ENCODE measurements at places on chromosomes 13 and 19.

- DNase-seq, result peak; percentile 3
Observed at GRCh38 chr19:13997631-13997962, 8.5 kb downstream of the RFX1 start.

GRCh38 chr13:111129465-111130115 lies 14.5 kb downstream of the ARHGEF7 start:
- no peak for DNase-seq

- peak; percentile 85 for DNase-seq
Observed at GRCh38 chr13:114314074-114314912, at the start of gene CHAMP1. Gene CHAMP1, plus strand, starts transcription at chr13:114314503. Its CDS starts 9,340 bp downstream, at chr13:114323843.

GRCh38 chr13:110471156-110471832 lies 90.2 kb downstream of the RAB20 start:
- DNase-seq, result no peak

- no peak for DNase-seq
Observed at GRCh38 chr19:16506961-16507360, 10.8 kb downstream of the C19orf44 start.

- no peak for DNase-seq
Observed at GRCh38 chr19:56930647-56931535, 90.4 kb upstream of the PEG3 start.

DNA sequence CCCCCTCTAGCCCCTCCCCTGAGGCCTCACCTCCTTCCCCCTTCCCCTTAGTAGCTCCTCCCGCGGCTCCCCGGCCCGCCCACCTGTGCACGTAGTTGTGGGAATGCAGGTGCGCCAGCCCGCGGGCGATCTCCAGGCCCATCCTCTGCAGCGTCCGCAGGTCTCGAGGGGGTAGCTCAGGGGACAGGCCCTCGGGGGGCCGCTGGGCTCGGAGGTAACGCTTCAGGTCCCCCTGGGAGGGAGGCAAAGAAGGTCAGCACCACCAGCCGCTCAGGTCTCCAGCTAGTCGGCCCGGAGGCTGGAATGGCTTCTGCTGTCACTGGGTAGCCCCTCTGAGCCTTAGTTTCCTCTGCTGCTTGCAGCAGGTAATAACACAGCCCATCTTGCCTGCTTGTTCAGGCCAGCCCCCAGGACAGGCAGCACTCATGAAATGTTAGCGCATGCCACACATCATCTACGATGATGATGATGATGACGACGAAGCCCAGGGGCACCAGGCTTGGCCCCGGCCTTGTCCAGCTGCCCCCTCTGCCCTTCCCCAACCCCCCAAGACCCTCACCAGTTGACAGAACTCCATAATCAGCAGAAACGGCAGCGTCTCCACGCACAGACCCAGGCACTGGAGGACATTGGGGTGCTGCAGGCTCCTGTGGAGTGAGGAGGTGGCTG lies 9.2 kb downstream of the LMTK3 start:
- DNase-seq, result no peak

DNA sequence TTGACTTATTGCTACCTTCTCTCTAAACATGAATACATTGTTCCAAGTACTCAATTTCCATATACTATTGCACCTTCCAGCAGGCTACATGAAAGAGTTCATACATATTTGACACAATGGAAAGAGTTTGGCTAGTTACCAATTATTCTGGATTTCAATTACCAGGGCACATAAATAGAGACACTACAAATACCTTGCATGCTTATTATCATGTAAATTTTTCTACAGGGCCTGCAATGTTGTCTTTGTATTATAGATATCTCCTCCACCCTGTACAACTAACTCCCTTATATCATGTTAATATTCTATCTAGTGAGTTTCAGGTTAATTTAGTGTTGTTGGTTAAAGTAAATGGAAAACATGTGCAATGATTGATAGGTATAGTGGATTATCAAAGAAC lies 540.7 kb upstream of the SLITRK5 start:
- DNase-seq, result no peak

- DNase-seq, result peak; percentile 58
Observed at GRCh38 chr13:27367570-27367969, 56.8 kb upstream of the GTF3A start.

GRCh38 chr13:25473864-25474263 lies 102.1 kb downstream of the ATP8A2 start:
- no peak for DNase-seq

- DNase-seq, result no peak
Observed at GRCh38 chr19:10566658-10567410, 1.0 kb upstream of the KRI1 start.

GRCh38 chr13:101763191-101763590 lies 310.7 kb downstream of the ITGBL1 start:
- no peak for DNase-seq

DNA sequence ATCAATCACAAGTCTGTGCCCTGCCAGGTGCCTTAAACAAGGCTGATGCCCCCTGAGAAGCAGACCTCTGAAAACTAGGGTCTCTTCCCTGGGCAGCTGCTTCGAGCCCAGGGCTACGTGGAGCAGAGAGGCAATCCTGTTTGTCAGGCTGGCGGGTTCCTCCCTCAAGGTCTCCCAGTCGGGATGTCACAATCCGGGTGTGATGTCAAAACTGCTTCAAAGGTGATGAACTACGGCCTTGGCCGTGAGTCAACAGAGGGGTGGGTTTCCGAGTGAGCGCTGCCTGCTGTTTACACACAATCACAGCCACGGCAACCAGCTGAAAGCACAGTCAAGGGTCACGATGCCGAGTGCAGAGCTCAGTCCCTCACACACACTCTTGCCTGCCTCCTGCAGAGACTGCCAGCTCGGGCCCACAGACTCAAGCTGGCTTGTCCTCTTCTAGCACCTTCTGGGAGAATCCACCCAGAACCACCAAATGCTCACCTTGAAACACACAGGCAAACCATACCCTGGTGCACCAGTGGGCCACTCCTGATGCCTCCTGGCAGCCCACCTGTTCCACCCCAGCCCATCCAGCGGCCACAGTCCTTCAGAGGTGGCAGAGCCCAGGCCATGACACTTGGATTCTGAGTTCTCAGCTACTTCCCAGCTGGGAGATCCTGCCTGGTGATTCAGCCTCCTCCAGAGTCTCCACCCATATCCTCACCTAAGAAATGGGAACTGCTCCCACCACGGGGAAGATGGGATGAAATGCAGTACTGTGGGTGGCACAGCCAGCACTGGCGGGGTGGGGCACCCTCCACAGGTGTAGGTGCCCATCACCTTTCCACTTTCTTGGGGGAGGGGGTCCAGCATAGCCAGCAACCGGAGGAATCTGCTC lies 6.8 kb downstream of the ELL start:
- DNase-seq, result peak; percentile 90

DNA sequence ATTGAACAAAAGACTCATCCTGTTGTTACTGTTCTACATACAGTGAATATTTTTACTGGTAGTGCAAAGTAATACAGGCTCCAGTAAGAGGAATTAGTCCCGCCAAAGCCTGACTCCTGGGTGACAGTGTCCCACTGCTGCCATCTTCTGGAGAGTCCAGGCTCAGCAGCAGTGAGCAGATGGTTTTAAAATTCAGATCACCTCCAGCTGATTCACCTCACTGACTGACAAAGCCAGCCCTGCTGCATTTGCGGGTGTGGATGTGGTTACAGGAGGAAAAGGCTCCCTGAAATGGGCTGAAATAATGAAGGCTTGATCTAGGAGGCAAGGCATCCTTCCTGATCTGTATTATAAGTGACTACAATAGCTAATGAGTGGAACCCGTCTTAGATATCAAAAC lies 18.3 kb downstream of the PABPC3 start:
- peak; percentile 28 for DNase-seq

- no peak for DNase-seq
Observed at GRCh38 chr13:47816831-47817230, 184.2 kb downstream of the SUCLA2 start.

- DNase-seq, result no peak
Observed at GRCh38 chr13:113939129-113939943, 34.5 kb downstream of the C13orf46 start.

- no peak for DNase-seq
Observed at GRCh38 chr19:41845051-41845590, 279 bp downstream of the DMRTC2 start.

DNA sequence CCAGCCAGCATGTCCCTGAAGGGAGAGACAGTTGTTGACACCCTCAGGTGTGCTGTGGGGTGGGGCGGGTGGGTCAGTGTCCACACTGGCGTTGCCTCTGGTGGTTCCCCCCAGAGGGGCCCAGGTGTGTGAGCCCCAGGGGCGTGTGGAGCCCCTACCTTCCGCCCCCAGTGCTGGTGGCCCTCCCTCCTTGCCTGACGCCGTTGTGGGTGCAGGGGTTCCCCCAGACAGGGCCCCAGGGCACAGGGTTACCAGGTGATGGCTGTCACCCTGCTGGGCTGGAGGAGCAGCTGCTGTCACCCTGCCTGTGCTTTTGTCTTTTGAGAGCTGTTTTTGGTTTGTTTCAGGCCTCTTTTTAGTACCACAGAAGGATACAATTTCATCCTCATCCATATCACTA lies 27.2 kb downstream of the ATP4B start:
- no peak for DNase-seq

DNA sequence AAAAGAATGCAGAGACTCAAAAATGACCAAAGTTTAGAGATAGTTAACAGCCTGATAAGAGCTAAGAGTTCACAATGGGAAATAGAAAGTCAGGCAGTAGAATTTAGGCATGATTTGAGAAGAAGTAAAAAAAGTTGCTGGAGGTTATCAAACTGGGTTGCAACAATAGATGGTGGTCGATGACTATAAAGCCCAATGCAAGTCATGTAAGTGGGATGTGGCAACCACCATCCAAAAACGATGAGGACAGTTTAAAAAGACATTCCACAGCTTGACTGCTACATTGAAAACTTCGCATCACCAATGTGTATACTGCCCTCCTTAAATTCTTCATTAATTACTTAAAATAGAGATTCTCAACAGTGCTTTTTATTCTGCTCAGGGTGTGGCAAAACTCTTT lies 19.7 kb downstream of the ELF1 start:
- DNase-seq, result no peak

GRCh38 chr13:71879129-71879535 lies 12.1 kb upstream of the DACH1 start:
- DNase-seq, result no peak

DNA sequence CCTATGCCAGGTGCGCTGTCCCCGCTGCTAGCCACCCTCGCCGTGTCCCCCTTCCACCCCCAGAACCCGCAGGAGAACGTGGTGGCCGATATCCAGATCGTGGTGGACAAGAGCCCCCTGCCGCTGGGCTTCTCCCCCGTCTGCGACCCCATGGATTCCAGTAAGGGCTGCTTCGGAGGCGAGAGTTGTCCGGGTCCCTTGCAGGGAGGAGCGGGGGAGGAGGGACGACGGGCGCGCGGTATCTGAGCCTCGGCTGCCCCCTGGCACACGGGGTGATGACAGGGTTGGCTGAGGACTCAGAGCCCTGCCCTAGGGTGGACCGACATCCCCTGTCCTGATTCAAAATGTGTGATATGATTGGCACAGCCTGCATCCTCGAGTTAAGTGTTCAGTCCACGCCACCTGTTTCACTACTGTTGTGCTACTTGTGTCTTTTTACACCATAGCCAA lies 653 bp downstream of the MVB12A start:
- DNase-seq, result no peak

DNA sequence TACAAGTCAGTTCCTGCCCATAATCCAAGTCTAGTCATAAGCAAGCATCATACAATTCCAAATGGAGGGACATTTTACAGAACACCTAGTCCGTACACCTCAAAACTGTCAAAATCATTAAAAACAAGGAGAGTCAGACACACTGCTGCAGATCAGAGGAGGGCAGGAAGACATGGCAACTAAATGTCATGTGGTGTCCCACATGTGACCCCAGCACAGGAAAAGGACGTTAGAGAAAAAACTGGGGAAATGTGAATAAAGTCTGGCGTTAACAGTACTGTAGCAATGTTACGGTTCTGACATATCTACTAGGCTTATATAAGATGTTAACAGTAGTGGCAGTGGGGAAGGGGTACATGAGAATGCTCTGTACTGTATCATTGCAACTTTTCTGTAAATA lies 2.3 kb downstream of the ZSCAN5A start:
- DNase-seq, result no peak

DNA sequence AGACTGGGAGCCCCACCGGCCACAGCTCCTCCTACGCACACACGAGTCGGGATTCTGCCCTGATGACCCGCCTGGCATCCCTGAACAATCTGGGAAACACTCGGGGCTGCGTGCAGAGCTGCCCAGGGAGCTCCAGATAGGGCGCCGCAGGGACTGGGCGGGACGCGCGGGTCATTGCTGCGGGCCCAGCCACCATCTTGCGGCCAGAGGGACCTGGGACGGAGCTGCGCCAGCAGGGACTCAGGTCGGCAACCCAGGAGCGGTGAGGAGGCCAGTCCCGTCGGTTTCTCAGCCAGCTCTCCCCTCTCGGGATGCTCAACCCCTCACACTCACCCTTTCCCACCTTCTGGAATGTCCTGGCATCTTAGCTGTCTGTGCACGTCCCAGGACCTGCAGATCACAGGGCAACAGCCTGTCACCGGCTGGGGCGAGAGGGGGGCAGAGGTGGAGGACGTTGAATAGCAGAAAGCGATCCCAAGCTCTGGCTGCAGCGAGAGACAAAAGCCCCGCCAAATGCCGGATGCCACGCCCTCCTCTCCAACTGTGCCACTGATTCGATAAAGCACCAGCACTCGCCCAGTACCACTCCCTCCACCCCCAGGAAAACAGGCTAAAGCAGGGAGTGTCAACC lies 20.4 kb upstream of the ZNF91 start:
- DNase-seq, result peak; percentile 67

DNA sequence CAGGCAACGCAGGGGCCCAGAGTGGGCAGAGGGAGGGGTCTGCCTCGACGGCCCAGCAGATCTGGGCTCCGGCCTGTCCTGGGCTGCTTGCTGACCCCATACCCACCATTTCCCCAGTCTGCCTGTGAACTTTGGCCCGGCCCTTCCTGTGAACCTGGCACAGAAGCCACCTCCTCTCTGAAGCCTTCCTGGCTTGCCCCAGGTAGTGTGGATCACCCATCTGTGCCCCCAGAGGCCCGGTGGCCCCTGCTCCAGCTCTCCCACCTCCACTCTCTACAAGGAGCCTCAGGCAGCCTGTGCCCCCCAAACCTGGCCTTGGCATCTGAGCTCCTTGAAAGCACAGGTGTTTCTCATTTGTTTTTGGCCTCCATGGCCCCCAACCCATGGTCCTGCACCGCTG lies 15.7 kb downstream of the PLEKHF1 start:
- no peak for DNase-seq

DNA sequence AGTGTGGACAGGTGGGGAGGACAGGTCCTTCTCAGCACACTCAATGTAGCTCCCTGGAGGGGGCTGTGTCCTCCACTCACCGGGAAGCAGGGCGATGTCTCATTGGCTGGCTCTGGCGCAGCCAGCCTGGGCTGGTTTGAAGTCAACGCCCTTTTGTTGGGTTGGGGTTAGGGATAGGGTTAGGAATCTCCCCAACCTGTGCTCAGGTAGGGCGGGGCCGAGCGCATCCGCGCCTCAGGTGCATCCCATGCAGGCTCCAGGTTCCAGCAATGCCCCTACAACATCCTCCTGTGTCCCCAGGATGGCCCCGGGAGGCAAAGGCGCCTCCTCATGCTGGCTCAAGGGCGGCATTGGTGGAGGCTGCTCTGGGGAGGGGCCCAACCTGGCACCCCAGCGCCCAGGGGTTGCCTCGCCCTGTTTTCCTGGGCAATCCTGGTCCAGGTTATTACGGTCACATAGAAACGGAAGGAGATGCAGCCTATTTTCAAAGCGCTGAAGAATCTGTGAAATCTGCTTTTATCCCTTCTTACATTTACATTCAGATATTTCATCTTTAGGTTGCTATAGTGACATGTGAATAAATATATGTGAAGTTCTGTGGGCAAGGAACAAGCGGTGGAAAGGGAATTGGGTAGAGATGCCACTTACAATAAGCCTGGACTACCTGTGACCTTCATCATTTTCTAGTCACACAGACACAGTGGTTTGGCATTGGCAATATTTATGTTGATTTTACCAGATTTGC lies 74.3 kb downstream of the TM9SF2 start:
- no peak for DNase-seq

Data from HuH-7.5 (cell line).